ENCODE measurements at places on chromosomes 3 and 15.

DNA sequence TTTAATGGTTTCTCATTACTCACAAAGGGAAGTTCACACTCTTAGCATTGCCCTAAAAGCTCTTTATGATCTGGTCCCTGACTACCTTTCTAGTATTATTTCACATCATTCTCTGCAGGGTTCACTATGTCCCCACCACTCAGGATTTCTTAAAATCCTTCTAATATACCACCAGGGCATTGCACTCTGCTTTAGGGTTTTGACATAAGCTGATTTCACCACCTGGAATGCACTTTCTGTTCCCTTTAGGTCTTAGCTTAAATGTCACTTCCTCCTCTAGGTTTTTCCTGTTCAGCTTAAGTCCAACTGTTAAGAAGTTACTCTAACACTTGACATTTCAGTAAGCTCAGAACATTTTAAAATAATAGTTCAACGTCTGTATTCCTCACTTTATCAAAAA is 81.7 kb downstream of the HCN4 start:
- ATAC-seq: no peak

GRCh38 chr3:146530609-146531008 is 13.8 kb downstream of the PLSCR1 start:
- ATAC-seq: no peak

DNA sequence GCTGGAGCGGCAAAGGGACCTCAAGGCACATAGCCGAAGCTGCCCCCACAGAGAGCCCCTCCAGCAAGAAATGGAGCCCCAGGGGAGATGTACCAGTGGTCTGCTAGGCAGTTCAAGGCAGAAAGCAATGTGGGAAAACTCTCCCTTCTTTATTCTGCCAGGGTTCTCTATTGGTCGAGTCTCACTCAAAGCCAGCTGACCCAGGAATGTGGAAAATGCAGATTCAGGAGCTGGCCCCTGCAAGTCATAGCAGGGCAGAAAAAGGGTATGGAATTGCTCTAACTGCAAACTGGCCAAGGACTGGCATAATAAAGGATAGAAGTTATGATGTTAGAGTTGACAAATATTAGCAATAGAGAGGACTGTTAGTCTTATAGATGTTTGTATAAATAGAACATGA is 4.0 kb upstream of the TOPAZ1 start:
- no peak for ATAC-seq

GRCh38 chr3:139559541-139559940 is 20.0 kb upstream of the RBP1 start:
- no peak for ATAC-seq

- ATAC-seq: no peak
These were observed 266.2 kb downstream of the NLGN1 start for GRCh38 chr3:173663696-173664111.

DNA sequence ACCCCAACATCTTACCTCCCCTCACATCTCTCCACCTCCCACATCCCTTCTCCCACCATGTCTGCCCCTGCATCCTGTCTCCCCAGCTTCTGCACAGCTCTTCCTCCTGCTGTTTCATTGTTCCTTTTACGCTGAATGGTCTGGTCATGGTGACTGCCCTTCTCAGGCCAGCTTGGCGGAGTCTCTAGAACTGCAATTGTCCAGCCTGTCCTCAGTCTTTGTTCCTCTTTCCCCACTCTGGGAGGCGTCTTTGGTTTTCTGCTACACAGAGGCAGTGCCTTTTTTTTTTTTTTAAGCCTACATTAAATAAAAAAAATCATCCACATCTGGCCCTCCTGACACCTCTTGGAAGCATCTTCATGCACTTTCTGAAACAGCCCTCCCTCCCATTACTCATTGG is 49.1 kb upstream of the SEC22A start:
- peak; percentile 25 for ATAC-seq

GRCh38 chr3:111418391-111418790 is 123.6 kb upstream of the CD96 start:
- ATAC-seq: no peak

DNA sequence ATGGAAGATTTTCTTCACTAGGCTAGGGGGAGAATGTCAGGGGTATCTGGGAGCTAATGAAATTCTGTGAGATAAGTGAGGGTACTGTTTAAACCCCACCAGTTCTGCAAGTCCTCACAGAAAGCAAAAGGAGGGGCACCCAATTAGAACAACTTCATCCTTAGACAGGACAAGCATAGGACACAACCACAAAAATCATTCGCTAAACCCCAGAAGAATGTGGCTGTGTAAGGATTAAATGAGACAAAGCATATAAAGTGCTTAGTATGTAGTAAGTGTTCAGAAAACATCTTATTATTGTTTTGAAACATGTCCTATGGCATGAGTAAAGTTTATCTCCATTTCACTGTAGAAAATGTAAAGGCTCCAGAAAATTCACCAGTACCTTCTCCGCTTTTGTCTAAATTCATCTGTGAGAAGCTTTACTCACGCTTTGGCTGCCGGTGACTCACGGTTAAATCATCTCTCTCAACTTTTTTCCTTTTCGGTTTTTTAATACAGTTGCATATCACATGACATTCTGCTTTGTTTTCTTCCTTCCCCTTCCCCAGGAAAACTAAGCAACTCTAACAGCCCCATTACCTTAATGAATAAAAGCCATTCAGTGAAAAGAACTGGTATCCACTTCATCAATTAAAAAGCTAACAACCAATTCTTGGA is 1.7 kb downstream of the CLRN1 start:
- no peak for ATAC-seq

DNA sequence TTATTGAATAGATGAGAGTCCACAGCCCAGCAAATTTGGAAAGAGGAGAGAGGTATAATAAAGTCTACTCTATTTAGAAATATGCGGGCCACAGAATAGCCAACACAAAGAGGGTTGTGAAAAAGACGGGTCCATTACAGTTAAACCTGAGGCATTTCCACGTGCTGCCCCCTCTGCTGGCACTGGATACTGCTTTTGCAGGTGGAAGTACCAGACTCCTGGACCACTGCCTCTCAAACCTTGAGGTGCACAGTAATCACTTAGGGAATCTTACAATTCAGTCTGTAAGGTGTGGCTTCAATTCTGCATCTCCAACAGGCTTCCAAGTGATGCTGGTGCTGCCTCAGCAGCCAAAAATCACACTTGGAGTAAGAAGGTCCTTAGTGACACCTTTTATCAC is 3.0 kb upstream of the TFDP2 start:
- no peak for ATAC-seq

- no peak for ATAC-seq
These were observed 571.9 kb downstream of the TAFA4 start for GRCh38 chr3:68360492-68360891.

- ATAC-seq: no peak
These were observed 124.4 kb upstream of the PHLDB2 start for GRCh38 chr3:111734652-111735051.

DNA sequence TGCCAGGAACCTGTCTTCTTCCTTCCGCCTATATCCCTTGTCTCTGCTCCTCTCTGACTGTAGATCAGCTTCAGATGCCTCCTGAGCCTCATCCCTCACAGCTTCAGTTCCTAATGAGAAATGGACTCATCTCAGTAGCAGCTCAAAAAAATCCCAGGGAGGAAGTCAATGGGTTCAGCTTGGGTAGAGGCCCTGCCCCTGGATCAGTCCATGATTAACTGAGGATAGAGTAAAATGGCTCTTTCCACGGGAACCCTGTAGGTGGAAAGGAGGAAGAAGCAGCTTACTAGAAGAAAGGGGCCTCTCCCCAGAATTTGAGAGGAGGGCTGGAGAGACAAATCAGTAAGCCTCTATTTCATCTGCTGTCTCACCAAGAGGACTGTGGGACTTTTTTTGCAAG is 26.9 kb upstream of the HCN4 start:
- ATAC-seq: no peak

- no peak for ATAC-seq
These were observed 149.9 kb downstream of the ARPP21 start for GRCh38 chr3:35789042-35789831.

GRCh38 chr3:113721636-113722035 is 24.4 kb downstream of the NAA50 start:
- no peak for ATAC-seq

DNA sequence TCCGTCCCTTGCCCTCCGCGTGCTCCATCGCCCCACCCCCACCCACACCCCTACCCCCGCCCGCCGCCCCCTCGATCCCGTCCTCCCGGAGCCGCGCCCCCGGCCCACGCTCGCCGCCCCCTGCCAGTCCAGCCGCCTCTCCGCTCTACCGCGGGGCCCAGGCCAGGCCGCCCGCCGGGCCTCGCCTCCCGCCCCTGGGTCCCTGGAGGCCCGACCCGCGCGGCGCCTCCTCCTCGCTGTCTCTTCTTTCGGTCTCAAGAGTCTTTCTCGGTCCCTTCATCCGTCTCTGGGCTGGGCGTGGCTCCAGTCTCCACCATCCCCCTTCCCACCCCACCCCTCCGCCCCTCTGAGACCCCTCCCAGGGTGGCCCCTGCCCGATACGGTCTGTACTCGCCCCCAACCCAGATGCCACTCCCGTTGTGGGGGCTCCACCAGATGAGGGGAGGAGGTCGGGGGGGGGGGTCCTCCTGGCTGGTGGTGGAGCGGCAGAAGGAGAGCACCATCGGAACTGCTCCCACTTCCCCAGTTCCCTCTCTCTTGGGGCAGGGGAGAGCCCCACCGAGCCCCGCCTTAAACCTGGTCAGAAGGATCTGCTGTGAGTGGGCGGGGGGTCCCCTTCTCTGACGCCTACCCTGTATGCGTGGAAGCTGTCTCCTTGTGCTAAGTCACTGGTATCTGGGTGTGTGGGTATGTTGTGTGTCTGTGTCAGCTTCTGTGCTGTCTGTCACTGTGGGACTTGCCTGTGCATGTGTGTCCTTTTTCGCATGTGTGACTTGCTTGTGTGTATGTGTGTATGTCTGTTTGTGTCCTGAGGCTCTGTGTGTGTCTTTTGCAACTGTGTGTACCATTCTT is 1.0 kb downstream of the PRKCD start:
- no peak for ATAC-seq

DNA sequence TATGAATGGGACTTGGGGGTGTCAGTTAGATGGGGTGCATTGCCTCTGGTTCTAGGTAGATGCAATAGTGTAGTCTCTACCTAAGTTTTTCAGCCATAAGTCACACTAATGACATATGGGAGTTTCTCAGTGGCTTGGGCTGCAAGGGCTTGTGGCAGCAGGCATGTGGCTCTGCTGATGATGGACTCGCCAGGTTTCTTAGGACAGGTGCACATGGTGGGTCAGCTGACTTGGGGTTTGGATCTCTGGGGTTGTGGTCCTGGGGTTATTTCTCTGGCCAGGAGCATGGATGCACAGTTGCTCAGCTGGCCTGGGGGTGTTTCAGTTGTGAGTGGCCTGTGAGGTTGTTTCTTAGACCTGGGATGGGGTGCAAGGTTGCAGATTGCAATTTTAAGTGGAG is 120.0 kb upstream of the DCBLD2 start:
- ATAC-seq: no peak

DNA sequence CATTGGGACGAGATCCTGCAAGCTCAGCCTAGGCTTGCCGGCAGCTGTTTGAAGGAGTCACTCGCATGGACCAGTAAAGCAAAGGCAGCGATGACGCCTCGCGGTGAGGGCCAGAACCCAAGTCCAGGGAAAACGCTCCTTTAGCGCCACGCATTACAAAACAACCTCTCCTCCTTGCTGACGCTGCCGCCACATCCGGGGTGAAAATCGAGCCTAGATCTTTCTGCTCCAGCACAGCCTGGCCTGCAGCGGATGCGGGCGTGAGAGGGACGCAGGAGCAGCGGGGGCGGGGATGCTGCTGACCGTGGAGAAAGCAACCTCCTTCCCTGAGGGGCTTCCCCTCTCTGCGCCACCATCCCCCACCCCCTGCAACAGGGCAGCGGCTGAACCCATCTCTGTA is 46.7 kb downstream of the CASR start:
- no peak for ATAC-seq

- ATAC-seq: no peak
These were observed 31.5 kb downstream of the UBE2E1 start for GRCh38 chr3:23837286-23837685.

DNA sequence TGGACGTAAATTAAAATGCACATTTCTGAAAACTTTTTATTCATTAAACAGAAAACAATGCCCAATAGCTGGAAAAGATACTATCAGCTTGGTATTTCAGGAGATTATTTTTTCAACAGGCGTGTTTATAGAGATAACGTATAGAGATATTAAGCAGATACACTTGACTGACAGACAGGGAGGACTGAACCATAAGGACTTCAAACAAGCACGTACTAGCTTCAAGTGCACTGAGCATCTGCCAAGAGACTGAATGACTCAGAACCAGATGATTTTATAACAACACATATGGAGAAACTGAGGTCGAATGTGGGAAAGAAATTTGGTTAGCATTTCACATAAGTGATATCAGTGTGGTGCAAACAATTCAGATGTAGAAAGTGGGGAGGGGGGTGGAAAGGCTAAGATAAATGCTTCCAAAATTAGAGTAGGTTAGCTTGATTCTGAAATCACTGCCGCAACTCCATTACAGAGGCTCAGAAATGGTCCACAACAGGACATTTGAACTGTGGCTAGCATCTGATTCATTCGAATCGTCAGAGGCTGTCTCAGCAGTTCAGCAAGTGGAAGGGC is 103.5 kb downstream of the SEMA6D start:
- ATAC-seq: no peak

- ATAC-seq: no peak
These were observed 16.1 kb upstream of the TM4SF1 start for GRCh38 chr3:149393345-149394160.

GRCh38 chr3:105806359-105806758 is 62.5 kb downstream of the CBLB start:
- no peak for ATAC-seq

DNA sequence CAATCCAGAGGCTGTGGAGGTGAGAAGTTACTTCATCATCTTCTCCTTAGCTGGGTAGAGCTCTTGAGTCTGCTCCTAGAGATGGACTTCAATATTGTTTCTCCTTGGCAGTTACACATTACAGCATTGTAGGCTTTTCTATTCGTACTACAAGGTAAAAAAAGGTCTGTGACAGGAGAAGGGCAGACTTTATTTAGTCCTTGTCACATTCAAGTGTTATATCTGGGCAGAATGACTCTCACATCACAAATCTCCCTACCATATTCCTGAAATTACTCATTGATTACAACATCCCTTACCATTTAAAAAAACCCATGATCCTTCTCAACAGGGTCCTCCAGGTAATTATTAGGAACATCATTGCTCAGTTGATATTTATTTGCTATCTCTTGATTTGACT is 75.0 kb downstream of the AGBL1 start:
- ATAC-seq: no peak

DNA sequence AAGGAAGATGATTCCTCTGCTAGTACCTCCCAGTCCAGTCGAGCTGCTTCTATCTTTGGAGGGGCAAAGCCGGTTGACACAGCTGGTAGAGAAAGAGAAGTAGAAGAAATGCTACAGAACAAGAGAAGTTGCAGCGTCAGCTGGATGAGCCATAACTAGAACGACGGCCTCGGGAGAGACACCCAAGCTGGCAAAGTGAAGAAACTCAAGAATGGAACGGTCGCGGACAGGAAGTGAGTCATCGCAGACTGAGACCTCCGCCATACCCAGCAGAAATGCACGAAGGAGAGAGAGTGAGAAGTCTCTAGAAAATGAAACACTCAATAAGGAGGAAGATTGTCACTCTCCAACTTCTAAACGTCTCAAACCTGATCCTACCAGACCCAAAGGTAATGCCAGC is 19.0 kb upstream of the PARP14 start:
- ATAC-seq: no peak
